Smooth muscle cell of the brain vasculature (primary cell): ENCODE measurements at places on chromosomes 12 and 14.
A peak's percentile ranks its signal among the peaks of the same experiment; 100 is the strongest.

DNA sequence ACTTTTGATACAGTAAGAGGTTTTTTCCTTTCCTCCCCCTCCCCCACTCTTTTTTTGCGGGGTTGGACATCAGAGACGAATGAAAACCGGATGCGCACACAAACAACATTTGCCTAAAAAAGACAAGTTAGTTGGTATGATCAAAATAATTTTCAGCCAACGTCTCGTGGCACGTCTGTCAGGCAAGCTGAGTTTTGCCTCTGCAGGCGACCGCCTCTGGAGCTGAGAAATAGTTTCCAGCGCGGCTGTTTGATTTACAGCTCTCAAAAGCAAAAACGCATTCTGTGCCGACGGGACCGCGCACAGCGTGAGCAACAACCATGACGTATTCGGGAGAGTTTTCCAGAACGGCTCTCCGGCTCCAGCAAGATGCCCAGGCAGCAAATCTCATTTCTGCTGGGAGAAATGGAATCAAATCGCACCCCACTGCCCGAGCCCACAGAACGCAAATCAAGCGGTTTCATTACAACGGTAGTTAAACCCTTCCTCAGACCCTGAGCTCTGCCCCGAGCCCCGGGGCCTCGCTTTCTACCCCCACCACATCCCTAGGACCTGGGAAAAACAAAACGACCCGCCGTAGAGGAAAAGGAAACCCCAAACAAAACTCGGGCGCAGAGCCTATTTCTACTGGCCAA is 14.2 kb upstream of the CALM1 start:
- DNase-seq: peak; percentile 69

GRCh38 chr12:94262228-94263010 is 114.0 kb downstream of the PLXNC1 start:
- DNase-seq: peak; percentile 84

- DNase-seq: no peak
These were observed 4.1 kb downstream of the PROX2 start for GRCh38 chr14:74871819-74872218.

DNA sequence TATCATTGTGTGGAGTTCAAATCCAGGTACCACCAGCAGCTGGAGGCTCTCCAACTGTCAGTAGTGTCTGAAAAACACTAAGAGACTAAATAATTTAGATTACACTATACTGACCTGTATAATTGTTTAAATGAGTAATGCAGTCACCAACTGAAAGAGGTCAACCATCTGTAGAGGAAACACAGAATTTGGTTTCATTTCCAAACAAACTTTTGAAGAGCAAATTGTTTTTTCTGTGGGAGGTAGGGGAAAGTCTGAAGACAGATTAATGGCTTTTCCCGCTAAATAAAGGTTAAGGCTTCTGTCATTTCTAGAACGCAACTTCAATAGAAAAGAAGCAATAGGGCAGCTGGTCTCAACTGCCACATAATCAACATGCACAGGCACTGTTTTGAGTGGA is 462.6 kb downstream of the PRKD1 start:
- no peak for DNase-seq

DNA sequence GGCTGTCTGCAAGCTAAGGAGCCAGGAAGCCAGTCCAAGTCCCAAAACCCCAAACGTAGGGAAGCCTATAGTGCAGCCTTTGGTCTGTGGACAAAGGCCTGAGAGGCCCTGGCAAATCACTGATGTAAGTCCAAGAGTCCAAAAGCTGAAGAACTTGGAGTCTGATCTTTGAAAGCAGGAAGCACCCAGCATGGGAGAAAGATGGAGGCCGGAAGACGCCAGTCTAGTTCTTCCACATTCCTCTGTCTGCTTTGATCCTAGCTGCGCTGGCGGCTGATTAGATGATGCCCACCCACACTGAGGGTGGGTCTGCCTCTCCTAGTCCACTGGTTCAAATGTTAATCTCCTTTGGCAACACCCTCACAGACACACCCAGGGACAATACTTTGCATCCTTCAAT is 58.5 kb downstream of the CAPS2 start:
- DNase-seq: no peak

- no peak for DNase-seq
These were observed 312.3 kb downstream of the RAD51B start for GRCh38 chr14:68131907-68132306.

GRCh38 chr14:49972823-49973222 is 79.9 kb downstream of the ARF6 start:
- peak; percentile 76 for DNase-seq

GRCh38 chr14:75174066-75174465 is 2.3 kb downstream of the TMED10 start:
- DNase-seq: no peak

DNA sequence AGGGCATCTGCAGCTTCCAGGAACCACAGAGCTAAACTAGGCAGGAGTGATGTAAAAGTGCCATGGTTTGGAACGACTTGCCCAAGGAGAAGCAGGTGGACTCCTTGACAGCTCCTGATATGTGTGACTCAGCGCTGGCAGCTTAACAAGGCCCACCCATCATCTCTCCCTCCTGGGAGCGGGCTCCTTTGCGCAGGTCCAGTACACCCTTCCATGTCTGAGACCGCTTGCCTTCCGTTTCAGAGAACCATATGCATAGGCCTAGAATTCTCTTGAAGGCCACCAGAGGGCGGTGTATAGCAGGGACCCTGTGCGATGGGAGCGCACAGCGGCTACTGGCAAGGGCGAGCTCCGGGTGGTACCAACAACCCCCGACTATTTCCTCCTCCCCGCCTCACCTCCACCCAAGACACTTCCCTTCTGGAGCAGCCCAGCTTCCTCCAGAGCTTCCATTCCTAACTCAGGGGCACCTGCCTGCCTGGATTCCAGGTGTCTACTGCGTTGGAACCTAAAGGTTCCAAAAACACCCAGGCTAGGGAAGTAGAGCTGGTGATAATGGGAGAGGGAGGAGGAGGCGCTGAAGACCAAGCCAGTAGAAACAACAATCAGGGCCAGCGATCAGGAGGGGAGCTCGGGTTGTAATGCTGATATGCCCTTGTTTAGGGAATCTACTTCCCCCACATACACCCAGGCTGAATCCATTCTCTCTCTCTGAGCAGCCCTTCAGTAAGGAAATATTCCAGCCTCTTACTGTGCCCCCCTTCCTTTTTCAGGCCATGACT is 6.3 kb downstream of the DHH start:
- DNase-seq: peak; percentile 64

- no peak for DNase-seq
These were observed 115.3 kb upstream of the PRB2 start for GRCh38 chr12:11510671-11511070.

DNA sequence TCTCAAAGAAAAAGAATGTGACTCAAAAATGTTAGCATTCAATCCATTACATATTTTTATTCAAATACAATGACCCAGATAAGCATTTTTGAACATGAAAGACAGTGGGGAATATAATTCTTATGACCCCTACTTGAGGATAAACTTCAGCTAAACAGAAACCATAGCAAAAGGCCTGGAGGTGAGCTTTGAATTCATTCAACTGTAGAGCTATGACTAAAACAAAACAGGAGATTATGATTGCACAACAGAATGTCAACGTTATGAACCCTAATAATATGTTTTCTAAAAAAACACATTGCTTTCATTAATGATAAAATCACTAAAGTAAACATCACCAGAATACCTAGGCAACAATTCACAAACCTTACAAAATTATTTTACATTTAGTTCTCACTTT is 27.8 kb downstream of the EFCAB11 start:
- no peak for DNase-seq

GRCh38 chr12:26935636-26936378 is 2.0 kb downstream of the INTS13 start:
- no peak for DNase-seq
